ENCODE measurements at places on chromosomes 11 and 22.

DNA sequence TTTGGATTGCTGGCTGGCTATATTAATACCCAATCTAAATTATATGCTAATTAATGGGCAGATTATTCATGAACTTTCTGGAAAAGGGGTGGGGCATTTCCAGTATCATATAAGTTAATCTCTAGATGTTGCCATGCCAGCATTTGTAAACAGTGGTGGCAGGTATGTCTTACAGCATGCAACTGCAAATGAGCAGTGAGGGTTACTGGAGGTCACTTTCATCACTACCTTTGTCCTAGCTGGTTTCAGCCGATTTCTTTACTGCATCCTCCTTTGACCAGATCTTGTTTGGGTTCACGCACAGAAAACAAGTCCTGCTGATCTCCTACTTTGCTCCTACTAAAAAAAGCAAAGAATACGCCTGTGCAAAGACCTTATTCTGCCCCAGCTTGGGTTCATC, 89.1 kb upstream of the USP47 start:
- no peak for DNase-seq

DNA sequence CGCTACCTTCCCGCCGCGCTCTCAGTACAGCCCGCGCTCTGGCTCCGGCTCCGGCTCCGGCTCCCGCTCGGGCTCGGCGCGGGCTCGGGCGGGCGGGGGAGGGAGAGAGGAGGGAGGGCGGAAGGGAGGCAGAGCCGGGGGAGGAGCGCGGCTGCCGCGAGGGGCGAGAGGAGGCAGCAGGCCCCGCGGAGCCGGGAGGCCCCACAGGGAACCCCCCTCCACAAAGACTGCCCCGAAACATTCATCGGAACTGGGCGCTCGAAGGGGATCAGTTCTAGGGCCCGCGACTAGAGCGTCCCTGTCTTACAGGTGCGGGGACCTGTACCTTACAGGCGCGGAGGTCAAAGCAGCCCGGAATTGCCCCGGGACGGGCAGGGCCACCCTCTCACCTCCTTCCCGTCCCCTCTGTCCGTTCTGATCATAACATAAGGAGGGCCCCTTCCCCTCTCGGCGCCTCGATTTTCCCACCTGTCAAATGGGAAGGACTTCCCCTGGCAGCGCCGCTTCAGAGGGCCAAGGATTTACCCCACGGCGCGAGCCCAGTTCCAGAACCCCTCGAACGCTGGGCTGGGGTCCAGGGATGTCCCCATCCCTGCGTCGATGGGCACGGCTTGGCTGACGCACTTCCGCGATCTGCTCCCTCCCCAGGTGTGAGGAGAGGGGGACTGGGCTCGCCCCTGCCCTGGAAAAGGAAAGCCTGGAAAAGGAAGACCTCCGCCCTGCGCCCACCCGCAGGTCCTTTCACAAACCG, at the start of gene SHISA8:
SHISA8 (minus strand) TSS at position 40 of the 751 bp plus-strand sequence. CDS start 407 bp downstream, outside the sequence.
- no peak for DNase-seq

DNA sequence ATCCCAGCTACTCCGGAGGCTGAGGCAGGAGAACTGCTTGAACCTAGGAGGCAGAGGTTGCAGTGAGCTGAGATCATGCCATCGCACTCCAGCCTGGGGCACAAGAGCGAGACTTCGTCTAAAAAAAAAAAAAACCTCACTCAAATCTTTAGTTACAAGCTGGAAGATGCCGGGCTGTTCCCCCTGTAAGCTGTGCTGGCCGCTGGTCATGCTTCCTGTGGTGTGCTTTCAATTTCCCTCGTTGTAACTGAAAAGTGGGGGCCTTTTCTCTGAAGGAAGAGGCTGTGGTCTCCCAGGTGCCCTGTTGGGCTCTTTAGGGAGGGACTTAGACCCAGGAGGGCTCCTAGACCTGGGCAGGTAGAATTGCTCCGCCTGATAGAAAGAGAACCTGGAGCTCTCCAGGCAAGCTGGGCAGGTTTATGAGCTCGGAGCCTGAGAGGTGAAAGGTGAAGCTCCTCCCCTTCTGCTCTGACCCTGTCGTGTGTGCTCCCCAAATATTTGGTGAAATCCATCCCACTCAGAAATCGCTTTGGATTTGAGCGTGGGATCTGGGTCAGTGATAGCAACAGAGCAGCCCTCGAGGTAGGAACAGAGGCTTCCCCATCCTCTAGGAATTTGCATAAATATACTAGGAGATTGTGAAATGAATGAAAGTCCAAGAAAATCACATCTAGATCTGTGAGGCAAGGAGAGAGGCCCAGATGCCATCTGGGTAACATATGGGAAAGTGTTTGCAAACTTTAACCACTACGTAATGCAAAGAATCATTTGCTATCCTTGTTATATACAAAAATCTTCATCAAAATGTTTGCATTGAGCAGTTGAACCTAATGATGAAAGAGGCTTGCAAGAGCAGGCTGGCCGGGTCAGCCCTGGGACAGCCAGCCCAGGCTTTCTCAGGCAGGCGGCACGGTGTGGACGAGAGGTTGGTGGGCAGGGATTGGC, 154.3 kb downstream of the FBXO7 start:
- no peak for DNase-seq

- no peak for DNase-seq
These were observed 25.1 kb upstream of the USP47 start for GRCh38 chr11:11816511-11817314.

DNA sequence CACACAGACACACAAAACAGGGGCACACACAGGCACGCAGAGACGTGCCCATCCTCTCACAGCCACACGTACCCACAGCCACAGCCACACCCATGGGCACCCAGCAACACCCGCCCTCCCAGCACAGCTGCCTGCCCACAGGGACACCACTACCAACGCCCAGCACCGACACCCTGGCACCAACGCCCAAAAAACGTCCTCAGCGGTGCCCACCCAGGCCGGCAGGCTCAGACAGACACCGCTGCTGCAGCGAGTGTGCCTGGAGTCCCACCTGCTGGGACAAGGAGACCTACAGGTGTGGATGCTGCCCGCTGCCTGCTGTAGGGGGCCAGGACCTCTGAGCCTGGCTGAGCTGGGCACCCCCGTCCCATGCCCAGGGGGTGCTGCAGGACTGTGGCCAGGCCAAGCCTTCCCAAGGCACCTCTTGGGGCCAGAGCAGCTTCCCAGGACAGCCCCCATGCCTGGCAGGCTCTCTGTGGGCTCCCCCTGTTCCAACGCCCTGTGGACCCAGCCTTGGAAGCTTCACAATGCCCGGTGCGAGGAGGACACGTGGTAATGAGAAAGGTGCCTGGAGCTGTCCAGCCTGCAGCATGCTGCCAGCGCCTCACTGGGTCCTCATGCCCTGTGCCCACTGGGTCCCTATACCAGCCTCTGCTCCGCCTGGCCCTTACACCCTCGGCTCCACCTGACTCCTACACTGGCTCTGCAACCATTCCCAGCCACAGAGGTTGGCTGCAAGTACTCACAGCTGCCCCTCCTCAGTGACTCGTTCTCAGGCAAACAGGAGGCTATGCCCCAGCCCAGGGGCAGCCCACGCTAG, 45.8 kb upstream of the TH start:
- no peak for DNase-seq

DNA sequence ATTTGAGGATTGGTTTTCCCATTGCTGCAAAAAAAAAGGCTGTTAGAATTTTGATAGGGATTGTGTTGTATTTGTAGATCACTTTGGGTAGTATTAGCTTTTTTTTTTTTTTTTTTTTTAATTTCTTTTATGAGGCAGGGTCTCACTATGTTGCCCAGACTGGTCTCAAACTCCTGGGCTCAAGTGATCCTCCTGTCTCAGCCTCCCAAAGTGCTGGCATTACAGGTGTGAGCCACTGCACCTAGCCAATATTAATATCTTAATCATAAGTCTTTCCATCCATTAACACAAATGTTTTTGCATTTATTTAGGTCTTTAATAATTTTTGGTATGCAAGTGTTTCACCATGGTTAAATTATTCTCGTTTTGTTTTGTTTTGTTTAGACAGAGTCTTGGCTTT, 23.0 kb upstream of the AIFM3 start:
- no peak for DNase-seq

Measured in AML-193 (cell line).